ENCODE measurements at places on chromosomes 2 and 18.
A peak's percentile ranks its signal among the peaks of the same experiment; 100 is the strongest.

DNA sequence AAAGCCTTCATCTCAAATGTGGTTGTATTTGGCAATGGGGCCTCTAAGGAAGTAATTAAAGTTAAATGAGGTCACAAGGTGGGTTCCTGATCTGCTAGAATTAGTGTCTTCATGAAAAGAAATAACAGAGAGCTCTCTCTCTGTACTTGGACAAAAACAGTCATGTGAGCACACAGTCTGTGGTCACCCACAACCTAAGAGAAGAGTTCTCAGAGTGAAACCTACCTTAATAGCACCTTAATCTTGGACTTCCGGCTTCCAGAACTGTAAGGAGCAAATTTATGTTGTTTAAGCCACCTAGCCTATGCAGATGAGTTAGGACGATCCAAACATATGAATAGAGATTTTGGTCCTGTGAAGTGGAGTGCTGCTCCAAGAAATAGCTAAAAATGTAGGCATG is 758.9 kb downstream of the LRRTM4 start:
- DNase-seq, result no peak

DNA sequence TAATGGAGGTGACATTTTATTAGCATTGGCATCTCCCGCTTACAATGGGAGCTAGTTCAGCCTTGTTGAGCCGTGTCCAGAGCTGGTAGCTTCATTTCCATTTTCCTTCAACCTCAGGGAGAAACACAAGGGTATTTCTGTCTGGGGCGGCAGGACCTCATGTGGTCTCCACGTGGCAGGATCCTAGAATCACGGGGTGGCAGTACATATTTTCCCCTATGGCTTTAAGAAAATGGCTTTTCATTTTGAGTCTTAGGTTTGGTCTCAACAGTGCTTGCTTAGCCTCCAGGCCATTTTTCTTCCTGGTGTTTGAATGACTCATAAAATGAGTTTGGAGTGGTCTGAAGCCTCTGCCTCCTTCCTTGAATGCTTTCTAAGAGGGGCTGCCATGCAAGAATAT is 20.3 kb downstream of the CABLES1 start:
- DNase-seq, result no peak

GRCh38 chr2:985317-985898 is 34.8 kb downstream of the SNTG2 start:
- no peak for DNase-seq

GRCh38 chr2:232584238-232584637 is 33.7 kb downstream of the EIF4E2 start:
- DNase-seq, result no peak

DNA sequence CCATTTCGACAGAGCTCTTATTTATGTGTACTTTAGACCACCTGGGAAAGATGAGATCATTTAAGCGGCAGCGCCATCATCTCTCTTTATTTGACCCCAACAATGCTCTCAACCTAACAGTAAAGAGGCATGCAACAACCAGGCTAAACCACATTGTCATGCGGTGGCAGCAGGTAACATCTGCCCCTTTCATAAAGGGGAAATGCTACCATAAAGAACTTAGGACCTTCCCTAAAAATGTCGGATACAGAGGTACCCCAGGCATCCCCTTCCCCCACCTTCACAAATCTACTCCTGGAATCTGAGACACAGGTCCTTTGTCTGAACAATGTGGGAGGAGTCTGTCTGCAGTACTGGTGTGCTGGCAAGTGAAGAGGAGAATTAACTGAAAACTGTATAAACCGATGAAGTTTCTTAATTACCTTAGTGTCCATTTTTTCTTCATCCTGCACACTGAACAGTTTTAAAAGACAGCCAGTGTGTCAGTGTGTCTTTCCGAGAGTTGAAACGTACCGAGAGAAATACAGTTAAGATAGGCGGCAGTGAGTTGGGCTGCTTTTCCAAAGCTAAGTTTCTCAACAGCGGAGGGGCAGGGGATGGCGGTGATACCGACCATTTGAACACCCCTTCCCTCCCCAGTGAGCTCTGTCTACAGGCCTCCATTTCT is 1.9 kb downstream of the MEX3C start:
- DNase-seq, result no peak

DNA sequence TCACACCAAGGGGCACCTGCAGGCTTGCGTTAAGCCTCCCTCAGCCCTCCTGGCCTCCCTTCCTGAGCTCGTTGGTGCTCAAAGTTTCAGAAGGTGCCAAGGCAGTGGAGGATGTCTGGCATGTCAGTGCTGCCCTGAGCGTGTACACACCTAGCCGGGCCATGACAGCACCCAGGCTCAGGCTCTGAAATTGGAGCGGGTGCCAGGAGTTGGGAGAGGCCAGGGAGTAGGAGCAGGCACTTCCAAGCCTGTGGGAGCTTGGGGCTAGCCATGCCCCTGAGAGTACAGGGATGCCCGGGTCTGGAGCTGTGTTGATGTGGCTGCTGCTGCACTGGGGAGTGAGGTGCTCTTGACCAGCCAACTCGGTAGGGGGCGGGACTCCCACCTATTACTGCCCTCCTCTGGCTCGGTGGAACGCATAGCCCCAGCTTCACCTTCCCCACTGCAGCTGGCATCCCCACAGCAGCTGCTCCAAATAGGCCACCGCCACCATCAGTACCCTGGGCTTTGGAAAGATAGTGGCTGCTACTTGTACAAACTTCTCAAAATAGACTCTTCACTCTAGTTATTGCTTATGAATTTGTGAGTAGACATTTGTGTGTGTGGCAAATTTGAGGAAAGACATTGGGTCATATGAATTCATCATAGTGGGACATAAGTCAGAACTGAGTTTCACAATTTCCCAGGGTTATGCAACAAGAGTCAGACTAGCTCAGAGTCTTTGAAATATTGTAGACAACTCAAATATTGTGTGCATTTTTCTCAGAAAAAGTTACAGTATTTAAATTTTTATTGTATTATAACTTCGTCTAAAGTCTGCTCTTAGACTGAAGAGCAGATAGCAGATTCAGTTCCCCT is 6.8 kb upstream of the PCARE start:
- DNase-seq, result no peak

- no peak for DNase-seq
These were observed 2.0 kb upstream of the GNLY start for GRCh38 chr2:85692039-85692645.

DNA sequence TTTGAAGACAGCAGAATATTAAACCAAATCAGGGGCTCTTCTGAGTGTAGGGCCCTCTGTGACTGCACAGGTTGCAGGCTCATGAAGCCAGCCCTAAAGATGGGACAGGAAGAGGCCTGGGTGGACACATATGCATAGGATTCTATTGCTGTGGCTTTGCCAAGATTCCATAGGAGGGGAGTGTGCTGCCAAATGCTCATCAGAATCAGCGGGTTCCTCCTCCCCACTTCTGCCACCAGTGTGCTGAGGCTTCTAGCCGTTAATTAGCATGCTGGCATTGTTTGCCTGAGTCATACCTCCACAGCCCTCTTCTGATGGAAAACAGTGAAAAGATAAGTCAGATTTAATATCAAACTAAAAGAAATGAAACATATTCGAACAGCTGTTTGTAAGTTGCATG is 103.9 kb upstream of the TMEFF2 start:
- DNase-seq, result no peak

- DNase-seq, result no peak
These were observed 950.6 kb downstream of the DCDC2C start for GRCh38 chr2:4653991-4654390.

- DNase-seq, result peak; percentile 37
These were observed 93.5 kb downstream of the FAM124B start for GRCh38 chr2:224308272-224308911.

GRCh38 chr2:236162882-236163470 is 5.2 kb downstream of the GBX2 start:
- DNase-seq, result no peak

DNA sequence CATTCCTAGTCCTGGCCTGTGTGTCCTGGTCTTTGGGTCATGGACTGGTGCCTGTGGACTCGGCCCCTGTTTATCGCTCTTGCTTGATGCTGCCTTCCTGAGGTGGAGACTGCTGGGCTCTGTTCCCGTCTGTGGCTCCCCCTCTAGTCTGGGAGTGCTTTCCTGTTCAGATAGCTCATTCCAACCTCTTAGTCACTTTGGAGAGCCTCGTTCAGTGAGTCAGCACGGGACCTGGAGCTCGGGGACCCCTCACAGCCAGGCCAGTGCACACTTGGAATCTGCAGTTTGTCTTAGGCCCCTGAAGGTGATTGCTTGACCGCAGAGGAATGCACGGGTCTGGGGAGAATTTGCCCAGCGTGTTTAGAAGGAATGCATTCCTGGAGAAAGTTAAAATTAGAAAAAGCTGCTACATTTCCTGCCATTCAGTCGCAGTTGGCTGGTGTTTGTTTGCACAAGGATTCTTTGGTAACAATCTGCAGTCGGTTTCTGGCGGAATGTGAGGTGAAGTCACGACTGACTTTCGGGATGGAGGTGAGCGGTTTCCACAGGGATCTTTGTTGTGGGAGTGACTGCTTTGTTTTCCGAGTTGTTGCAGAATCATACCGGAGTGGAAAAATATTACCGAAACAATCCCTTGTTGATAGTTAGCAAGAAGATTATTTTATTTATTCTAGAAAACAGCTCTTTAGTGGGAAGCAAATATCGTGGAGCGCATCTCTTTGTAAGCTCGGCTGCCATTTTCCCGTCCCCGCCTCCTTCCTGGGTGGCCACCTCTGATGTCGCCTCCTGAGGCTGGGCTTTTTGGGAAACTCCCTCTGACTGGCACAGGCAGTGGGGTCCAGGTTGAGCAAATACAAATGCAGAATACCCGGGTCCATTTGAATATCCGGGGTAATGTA is 29.6 kb downstream of the SH3BP4 start:
- no peak for DNase-seq

GRCh38 chr2:100208141-100208770 is 65.9 kb upstream of the AFF3 start:
- no peak for DNase-seq

DNA sequence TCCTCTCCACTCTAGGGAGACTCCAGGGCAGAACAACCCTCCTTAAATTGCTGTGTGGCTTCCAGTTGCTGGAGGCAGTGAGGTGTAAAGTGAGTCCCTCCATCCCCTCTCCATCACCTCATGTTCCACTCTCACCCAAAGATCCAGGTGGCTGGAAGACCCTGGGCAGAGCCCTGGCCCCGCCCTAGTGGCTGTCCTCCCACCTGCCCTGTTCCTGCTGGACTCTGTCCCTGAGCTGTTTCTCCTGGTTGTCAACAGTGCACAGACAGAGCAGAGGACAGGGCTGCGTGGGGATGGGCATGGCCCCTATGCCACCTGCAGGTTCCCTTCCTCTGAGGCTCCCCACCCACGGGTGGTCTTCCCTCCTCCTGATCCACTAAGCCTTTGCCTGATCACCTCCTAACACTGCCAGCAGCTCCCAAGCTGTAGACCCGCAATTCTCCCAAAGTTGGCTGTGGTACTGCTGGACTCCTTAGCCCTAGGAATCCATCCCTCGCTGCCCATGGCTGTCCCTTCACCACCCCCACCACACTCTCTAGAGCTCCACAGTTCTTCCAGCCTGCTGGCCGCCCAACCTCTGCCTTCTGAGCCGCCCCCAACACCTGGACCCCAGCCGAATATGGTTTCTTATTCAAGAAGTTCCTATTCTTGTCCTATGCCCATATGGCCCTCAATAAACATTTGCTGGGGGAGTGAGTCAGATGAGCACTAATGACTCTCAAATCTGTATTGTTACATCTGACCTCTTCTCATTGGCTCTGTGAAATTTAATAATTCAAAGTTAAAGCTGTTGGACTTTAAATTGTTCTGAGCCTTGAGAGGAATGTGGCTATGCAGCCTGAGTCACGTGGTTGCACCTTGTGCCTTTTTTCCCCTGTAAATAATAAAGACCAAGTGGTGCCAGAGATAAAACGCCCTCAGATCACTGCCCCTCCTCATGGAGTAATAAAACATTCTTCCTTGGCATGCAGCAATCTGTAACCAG is 260.0 kb upstream of the HS6ST1 start:
- no peak for DNase-seq

GRCh38 chr2:234808907-234809306 is 142.9 kb upstream of the SH3BP4 start:
- no peak for DNase-seq

DNA sequence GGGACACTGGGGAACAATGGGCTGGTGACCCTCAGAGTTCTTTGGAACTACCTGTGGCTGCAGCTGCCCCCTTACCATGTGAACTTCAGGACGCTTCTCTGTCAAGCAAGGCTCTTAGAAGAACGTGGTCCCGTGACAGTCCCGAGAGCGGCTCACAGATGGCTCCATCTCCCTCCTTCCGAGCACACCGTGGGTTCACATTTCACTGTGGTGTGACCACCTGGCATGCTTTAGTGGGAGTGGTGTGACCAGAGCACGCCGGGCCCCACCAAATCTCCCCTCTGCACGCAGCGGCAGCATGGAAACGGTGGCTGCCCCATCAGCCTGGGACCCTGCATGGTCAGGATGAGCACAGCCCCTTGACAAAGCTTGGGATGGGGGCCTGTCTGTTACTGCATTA is 9.7 kb upstream of the TPO start:
- no peak for DNase-seq

GRCh38 chr2:98846041-98846440 is 90.0 kb downstream of the CRACDL start:
- DNase-seq, result no peak

DNA sequence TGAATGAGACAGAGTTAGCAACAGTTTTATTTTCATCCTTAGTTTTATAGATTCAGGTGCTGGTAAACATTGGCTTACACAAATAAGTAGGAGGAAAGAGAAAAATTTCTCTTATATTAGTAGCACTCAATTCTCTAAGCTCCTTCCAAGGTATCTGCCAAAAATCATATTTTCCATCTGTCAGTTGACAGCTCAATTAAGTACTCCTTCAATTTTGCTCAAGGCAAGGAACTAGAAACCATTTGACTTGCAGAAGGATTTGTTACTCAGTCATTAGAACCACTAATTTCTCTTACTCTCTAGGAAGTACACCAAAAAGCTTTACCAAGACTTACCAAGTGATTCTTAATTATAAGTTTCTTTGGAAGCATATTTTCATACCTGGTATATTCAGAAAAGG is 101.4 kb upstream of the ATP8B1 start:
- no peak for DNase-seq

DNA sequence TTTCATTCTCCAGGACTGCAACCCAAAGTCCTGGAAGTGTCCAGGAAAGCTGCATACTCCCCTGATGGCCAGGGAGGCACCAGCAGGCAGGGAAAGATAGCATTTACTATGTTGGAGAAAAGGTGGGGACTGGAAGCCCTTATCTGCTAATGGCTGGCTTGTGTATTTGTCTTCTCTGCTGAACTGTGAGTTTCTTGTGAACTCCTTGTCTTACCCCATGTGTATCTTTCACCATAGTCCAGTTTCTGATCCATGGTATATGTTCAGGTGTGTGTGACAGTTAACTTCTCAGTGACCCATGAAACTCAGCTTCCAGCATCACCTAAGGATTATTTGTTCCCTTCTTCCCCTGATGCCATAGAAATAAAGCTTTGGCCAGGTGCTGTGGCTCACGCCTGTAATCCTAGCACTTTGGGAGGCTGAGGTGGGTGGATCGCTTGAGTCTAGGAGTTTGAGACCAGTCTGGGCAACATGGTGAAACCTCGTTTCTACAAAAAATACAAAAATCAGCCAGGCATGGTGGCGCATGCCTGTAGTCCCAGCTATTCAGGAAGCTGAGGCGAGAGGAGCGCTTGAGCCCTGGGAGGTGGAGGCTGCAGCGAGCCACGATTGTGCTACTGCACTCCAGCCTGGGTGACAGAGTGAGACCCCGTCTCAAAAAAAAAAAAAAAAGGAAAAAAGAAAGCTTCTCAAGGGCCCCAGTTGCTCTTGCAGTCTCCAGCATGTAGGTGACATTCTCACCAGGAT is 112.8 kb upstream of the MAP4K3 start:
- no peak for DNase-seq

GRCh38 chr2:67880291-67880761 is 182.5 kb downstream of the C1D start:
- DNase-seq, result no peak
